ENCODE measurements at places on chromosomes 11 and 22.
A peak's percentile ranks its signal among the peaks of the same experiment; 100 is the strongest.

GRCh38 chr22:23137905-23138561, 3.8 kb downstream of the RSPH14 start:
- DNase-seq: no peak

DNA sequence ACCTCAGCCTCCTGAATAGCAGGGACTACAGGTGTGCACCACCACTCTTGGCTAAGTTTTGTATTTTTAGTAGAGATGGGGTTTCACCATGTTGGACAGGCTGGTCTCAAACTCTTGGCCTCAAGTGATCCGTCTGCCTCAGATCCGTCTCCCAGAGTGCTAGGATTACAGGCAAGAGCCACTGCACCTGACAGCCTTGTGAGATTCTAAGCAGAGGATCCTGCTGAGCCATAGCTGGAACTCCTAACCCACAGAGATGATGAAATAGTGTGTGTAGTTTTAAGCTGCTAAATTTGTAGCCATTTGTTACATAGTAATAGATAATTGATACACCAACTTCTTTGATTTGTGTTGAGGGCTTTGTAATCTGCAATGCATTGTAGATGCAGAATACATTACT, 51.1 kb downstream of the CLMP start:
- DNase-seq: no peak

- peak; percentile 75 for DNase-seq
These were observed 60.5 kb downstream of the OSBP2 start for GRCh38 chr22:30754971-30755758.

DNA sequence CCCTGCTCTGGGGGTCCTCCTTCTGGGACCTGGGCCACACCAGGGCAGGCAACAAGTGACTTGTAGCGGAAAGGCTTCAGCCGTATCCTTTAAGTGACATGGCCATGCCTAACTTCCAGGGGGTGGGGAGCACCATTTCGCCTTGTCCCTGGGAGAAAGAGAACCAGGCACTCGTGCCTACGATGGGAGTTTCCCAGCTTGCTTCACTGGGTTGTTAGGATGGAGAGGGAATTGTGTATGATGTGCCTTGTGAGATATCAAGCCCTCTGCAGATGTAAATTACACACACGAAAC, 151.4 kb downstream of the CACNA1I start:
- DNase-seq: no peak

DNA sequence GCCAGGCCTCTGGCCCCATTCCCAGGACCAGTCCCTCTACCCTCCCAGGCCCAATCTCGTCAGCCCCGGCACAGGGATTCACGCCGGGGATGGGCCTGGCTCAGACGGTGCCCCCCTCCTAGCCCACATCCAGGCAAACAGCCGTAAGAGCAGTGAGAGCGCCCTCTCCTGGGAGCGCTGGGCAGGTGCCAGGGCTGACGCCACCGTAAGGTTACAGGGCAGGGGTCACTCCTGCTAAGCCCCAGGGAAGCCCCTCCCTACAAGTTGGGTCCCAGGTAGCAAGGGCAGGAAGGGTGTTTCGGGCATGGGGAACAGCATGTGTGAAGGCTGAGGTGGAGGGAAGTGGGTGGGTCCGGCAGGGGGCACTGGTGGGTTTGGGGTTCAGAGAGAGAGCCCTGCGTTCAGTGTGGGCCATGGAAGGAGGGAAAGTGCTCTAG, 19.2 kb upstream of the PPARA start:
- no peak for DNase-seq

- no peak for DNase-seq
These were observed 46.9 kb upstream of the RTL6 start for GRCh38 chr22:44544816-44545433.

GRCh38 chr11:56103210-56103737, at the start of gene OR8H2:
TSS of gene OR8H2 (plus strand) at chr11:56103687. CDS start at chr11:56105043, 1,356 bp downstream.
- no peak for DNase-seq

DNA sequence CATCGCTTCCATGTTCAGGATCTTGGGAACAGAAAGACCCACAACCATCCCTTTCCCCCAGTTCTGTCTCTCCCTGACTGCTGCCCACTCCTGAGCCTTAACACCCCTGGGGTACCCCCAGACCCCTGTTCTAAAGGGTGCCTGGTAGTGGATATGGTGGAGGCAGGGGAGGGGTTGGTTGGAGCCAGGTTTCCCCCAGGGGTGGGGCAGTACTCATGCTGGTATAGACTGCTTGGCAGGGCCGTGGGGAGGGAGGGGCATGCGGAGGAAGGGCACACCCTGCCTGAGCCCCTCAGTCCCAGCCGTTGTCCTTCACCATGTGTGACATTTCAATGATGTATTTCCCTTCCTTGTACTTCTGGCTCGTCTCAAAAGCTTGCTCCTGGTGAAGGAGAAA, 4.0 kb downstream of the YPEL4 start:
- no peak for DNase-seq

DNA sequence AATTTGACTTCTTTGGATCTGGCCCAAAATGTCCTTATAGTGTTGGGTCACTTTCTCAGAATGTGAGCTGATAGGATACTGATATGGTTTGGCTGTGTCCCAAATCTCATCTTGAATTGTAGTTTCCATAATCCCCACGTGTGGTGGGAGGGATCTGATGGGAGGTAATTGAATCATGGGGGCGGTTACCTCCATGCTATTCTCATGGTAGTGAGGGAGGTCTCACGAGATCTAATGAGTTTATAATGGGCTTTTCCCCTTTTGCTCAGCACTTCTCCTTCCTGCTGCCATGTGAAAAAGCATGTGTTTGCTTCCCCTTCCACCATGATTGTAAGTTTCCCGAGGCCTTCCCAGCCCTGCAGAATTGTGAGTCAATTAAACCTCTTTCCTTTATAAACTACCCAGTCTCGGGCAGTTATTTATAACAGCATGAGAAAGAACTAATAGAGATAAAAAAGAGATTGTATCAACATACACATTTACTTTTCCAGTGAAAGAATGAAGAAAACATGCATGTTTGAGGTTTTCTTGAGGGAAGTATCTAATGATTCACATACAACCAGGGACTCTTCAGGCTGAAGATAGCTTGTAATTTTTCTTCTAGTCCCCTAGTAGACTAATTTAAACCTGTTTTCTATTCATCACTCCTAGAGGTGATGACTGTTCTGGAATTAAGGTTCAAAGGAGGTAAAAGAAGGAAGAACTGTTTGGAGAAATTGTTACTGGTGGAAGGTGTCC, 17.3 kb upstream of the CSTF3 start:
- no peak for DNase-seq

DNA sequence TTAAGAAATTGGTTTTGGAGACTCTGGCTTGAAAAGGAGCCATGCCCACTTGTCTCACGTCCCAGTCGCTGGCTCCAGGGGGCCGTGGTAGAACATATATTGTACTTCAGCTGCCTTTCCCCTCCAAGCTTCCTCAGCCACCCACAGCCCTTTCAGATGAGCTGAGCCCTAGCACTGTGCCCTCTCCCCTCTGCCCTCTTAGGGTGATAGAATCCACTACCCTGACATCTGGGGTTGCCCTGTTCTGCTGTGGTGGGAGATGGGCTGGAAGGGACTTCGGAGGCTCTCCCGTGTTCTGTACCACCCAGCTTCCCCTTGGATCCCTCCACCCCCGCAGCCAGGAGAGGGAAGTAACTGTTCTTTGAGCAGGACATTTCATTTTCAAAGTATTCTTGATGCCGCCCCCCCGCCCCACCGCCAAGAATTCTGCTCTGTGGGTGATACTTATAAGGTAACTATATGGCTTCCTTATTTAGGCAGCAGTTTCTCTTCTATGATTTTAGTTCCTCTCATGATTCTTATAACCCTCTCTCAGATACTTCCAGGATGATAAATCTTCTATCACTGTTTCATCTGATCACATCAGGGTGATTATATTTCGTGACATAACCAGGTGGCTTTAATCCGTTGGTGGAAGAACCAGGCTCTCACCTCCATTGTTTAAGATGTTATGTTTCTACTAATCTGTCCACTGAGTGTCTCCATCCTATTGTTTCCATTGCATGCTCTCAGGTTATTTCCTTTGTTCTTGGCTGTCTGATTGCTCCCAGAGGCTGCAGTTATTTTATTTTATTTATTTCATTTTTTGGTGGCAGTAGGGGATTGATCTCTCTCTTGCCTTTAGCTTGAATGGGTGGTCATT, 24.1 kb downstream of the ZBTB16 start:
- DNase-seq: no peak

GRCh38 chr22:46992121-46992731, 229.8 kb downstream of the TBC1D22A start:
- DNase-seq: no peak

- no peak for DNase-seq
These were observed 26.8 kb downstream of the MCM5 start for GRCh38 chr22:35426801-35427140.

DNA sequence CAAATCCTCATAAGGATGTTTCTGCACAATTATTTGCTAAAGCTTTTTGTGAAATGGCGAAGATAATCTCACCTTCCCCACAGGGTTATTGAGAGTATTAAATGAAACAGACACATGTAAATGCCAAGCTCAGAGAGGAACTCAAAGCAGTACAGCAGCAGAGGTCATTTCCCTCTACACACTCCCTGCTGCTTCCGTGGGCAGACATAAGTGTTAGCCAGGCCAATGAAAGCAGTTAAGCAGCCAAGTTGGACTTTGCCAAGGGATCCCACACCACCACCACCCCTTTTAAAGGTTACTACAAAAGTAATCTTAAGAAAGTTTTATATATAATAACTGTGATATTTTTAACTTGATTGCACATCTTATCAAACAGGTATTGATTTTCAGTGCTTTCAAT, 4.0 kb upstream of the FAM111A start:
- DNase-seq: no peak

DNA sequence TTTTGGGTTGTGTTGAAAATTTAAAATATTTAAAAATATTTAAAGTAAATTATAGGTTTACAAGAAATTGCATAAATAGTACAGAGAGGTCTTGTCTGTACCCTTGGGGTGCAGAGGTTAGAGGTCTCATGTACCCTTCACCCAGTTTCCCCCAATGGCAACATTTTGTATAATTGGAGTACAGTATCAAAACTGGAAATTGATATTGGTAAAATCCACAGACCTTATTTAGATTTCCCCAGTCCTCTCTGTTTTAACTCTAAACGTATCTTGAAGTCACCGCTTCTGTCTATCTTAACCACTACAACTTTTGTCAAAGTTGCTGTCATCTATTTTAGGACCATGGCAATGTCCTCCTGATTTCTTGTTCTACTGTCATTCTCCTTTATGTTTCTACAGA, 10.9 kb downstream of the THY1 start:
- DNase-seq: no peak

DNA sequence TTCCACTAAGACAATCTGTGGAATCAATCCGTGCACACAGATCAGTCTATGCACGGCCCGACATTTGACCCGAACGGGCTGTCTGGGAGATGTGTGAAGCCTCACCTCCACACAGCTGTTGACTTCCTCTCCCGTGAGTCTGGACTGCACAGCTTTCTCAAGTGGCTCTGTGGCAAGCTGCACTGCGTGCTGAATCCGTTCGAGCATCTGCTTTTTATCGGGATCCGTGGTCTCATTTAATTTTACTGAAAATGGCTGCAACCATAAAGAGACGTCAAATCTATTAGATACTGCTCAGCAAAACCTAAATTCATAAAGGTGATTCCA, 19.3 kb downstream of the CARS1 start:
- no peak for DNase-seq

- peak; percentile 73 for DNase-seq
These were observed 12.8 kb downstream of the MAPK8IP2 start for GRCh38 chr22:50613291-50613981.

DNA sequence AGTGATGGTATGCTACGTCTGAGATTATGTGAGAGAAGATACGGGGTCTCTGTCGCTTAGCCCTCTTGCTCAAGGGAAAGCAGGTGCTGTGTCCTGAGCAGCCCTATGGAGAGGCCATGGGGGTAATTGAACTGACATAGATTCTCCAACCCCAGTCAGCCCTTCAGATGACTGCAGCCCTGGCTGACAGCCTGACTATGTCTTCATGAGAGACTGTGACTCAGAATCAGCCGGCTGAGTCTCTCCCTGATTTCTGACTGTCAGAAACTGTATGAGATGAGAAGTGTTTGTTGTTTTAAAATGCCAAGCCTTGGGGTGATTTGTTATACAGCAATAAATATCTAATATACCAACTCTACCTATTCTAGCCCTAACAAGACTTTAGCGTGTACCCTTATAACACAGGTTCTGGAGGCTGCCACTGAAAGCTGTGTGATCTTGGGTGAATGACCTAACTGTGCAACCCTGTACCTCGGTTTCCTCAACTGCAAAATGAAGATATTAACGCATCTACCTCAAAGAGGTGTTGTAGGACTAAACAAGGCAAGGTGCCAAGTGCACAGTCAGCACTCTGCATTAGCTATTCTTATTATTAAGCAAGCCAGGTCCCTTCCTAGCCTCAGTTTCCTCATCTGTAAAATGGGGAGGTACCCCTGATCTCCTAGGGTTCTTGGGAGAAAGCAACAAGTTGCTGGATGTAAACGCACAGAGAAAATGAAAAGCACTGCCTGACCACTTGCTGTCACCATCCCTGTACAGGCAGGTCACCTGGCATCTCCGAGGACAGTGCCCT, 24.9 kb downstream of the SLC43A1 start:
- no peak for DNase-seq

GRCh38 chr11:131393691-131394090, 23.3 kb downstream of the NTM start:
- no peak for DNase-seq

DNA sequence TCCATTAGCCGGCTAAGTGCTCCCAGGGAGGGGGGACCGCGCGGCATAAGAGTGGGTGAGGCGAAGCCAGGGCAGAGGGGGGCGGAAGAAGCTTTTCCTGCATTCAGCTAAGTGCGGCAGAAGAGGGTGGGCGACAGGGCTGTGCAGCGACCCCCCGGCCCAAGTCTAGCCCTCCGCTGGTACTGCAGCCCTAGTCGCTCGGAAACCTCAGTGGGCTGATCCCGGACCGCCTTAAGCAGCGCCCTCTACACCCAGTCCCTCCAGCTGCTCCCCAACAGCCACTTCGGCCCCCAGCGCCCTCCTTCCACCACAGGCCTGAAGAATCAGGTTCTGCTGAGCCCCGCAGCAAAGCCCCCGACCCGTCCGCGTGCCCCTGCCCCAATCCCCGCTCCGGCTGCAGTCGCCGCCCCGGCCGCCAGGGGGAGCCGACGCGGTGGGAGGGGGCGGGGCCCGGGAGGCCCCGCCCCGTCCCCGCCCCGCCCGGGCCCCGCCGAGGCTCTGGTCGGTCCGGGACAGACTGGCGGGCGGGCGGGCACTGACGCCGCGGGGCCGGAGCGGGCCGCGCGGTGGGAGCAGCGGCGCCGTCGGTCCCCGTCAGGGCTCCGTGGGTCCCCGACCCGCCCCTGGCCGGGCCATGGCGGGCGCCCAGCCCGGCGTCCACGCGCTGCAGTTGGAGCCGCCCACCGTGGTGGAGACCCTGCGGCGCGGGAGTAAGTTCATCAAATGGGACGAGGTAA, at the start of gene PLCB3:
PLCB3 (plus strand) TSS at position 515 of the 737 bp plus-strand sequence; CDS start at position 635, 120 bp downstream.
- DNase-seq: peak; percentile 69

DNA sequence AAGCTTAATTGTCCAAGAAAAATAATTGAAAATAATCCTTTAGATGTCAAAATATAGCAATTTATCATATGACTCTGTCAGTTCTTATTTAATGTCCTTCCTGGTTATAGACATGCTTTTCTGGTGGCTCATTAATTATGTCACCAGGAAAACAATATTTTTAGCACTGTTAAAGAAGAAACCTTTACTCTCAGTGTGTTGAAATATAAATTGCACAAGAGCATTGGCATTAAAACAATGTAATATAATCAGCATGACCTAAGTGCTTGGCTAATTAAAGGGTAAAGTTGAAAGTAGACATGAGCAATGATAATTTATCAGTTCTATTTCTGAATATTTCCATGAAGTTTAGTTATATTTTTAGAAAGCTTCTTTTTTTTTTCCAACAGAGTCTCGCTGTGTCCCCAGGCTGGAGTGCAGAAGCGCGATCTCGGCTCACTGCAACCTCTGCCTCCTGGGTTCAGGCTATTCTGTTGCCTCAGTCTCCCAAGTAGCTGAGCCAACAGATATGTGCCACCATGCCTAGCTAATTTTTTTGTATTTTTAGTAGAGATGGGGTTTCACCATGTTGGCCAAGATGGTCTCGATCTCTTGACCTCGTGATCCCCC, 232.3 kb downstream of the JRKL start:
- no peak for DNase-seq

Data from testis (tissue), 5 donors.